ENCODE measurements at places on chromosomes 13 and 19. TPM values are rescaled to one million over a fixed set of nuclear protein-coding genes. Genes with fewer than 3 reads are reported as not detected.

GRCh38 chr13:79995334-79995733, 345.6 kb downstream of the SPRY2 start:
- no peak for DNase-seq

GRCh38 chr13:50730496-50731351, 112.8 kb downstream of the DLEU7 start:
- no peak for DNase-seq

The MTUS2 gene
- total RNA-seq = not detected

The RPS16 gene
- total RNA-seq = 2,440 TPM

Data from activated T-helper 1 cell treated with anti-CD3 and anti-CD28 coated beads, Interleukin-12 subunit alpha, Interleukin-12 subunit beta, Interleukin-2, Interleukin-4 antibody, amounts not matched to agents 30 ng/mL and 10 ng/mL and 1 ng/mL, durations not matched to agents 14 hours and 24 hours and 36 hours (primary cell).